CD8-positive, alpha-beta memory T cell (primary cell): ENCODE measurements at places on chromosomes 16 and 17.

GRCh38 chr17:33868899-33869298 lies 386.2 kb upstream of the CCL2 start:
- no peak for DNase-seq

DNA sequence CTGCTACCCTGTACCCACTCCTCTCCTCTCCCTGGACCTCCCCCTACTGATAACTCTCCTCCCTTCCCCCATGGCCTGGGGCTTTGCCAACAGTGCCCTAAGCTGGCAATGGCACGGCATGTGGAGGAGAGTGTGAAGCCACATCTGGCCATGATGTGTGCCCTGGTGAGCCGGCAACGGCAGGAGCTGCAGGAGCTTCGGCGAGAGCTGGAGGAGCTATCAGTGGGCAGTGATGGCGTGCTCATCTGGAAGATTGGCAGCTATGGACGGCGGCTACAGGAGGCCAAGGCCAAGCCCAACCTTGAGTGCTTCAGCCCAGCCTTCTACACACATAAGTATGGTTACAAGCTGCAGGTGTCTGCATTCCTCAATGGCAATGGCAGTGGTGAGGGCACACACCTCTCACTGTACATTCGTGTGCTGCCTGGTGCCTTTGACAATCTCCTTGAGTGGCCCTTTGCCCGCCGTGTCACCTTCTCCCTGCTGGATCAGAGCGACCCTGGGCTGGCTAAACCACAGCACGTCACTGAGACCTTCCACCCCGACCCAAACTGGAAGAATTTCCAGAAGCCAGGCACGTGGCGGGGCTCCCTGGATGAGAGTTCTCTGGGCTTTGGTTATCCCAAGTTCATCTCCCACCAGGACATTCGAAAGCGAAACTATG lies 5.2 kb downstream of the TRAF4 start:
- DNase-seq: no peak

GRCh38 chr17:17343896-17344506 lies 40.8 kb downstream of the NT5M start:
- no peak for DNase-seq

DNA sequence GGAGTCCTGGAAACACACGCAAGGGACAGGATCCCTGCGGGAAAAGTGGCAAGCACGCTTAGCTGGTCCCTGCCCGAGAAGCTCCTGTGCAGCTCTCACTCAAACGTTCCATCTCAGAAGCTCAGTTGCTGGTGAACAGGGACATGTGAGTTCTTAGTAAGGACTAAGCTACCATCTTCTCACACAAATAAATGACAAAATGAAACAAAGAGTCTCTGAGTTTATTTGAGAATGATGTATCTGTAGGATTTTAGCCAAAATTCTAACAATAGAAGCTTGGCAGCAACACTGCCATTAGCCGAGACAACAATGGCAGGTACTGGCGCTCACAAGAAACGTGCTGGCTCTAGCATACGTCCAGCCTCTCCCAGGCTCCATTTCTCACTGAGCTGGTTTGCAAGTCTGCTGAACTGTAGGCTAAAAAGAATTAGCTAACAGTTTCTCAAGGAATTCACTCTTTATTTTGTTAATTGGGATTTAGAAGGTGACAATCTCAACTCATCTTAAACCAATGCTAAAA lies 90.2 kb downstream of the VPS53 start:
- no peak for DNase-seq

DNA sequence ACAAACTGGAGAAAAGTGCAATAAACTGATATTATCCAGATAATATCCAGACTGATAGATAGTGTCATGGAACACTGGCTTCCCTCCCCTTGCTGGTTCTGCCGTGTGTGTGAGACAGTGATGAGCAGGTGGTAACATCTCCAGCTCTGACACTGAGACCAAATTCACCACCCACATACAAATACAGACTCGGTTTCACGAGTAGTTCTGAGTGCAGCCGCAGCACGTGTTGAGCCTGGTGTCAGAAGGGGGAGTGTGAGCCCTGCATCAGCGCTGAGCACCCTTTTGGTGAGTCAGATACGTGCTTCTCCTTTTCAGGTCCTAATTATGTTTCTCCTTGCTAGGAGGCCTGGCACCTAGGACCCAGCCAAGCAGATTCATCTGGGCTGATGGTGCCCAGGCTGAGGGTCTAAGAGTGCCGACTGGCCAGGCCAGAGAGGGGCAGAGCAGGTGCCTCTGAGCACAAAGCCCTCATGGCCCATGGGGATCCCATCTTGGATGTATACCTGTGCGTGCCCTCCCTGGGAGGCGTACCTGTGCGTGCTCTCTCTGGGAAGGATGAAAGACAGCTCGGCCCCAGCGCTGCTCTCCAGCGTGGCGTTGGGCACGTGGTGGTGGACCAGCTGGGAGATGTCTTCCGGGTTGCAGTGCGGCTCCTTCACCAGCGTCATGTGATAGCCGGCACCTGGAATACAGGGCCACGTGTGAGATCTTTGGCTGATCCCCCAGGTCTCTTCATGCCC lies 27.3 kb upstream of the RNPS1 start:
- no peak for DNase-seq

DNA sequence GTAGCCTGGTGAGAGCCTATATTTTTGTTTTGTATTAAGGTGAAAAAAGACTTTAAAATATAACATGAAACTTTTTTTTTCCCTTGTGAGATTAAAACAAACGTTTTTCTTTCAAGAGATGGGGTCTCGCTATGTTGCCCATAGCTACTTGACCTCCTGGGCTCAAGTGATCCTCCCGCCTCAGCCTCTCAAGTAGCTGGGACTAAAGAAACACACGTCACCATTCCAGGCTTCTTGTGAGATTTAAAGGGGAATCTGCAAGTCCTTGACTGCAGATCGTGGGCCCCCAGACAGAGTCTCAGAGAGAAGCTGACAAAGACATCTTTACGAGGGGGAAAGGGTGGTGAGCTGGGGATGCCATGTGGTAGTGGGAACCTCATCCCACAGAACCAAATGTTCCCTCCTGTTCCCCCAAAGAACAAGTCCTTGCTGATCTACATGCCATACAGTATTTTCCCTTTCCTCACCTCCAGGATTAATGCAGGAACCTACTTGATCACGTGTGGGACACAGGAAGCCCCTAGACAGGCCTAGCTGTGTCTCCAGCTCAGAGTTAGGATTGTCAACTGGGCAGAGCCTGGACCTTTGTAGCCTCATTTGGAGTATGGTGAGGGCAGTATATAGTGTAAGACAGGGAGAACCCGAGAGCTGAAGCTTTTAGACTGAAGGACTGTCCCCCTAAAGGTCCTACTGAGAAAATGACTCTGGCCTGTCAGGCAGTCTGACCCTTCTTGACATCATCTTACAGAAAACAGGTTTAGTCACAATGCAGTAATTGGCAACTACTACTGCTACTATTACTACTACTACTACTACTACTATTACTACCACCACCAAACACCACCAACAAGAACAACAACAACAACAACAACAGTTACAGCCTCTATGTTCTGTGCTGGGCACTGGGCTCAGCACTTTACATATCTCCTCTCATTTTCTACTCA lies 4.1 kb downstream of the MAP3K14 start:
- DNase-seq: peak; percentile 22

GRCh38 chr17:34917381-34917780 lies 43.9 kb downstream of the CCT6B start:
- DNase-seq: no peak
